ENCODE measurements at places on chromosomes 5 and 9.

DNA sequence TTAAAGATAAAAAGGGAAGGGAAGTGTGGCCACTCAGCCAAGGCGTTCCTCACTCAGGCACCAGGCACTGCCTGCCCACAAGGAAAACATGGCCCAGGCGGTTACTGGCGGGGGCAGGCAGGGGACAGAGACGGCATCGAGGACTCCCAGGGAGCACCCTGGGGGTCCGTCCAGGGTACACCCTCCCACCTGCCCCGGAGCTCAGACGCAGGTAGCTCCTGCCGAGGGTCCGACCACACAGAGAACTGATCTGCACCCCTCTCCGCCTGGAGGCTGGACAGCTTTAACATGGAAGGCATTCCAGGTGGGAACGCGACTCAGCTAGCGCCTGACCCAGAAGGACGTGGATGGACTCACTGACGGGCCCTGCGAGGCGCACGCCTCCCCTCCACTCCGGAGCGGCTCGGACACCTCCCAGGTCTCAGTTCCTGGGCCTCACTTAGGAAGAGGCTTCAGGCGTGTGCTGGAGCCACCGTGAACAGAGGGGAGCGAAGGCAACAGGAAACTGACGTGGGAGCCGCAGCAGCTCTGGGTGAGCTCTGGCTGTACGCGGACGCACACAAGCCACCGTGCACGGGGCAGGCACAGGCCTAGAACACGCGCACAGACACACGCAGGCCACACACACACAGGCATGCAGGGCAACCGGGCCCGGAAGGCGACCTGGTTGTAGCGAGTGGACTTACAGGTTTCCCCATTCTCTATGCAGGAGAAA, 47.5 kb downstream of the NKD2 start:
- DNase-seq: no peak

GRCh38 chr9:135582966-135583687, 21.6 kb downstream of the PAEP start:
- no peak for DNase-seq

DNA sequence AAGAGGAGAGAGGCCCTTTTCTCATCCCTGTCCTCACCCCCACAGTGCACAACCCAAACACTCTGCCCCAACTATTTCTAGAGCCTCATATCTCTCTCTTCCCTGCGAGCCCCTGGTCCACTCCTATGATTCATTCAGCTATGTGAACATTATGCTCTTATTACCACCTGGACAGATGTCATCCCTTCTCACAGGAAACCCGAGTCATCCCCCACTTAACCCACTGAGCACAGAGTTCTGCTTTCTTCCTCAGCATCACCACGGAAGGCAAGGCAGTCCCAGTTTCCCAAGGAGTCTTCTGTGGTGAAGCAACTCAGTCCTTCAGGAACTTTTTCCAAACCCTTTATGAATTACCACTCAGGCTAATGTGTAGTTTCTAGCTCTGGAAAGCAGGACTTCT, 1.3 kb downstream of the DNAI1 start:
- no peak for DNase-seq

GRCh38 chr5:15283076-15283475, 216.9 kb upstream of the FBXL7 start:
- no peak for DNase-seq

- DNase-seq: no peak
Measured at GRCh38 chr5:37478121-37478894, 99.2 kb downstream of the WDR70 start.

DNA sequence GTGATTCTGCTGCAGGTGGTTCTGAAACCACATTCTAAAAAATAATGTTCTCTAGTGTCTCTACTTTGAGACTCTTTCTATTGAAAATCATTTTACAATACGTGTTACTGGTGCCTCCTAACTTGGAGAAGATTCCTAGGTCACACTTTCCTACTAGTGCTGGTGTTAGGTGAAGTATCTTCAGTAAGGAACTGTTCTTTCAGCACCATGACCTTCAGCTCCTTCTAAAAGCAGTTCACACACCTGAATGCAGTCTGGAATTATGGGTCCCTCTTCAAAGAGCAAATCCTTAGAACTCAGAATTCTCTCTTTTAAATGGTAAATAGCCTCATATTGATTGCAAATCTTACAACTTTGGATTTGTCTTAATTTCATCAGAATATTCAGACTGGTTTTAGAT, 10.6 kb upstream of the DPYSL3 start:
- no peak for DNase-seq

DNA sequence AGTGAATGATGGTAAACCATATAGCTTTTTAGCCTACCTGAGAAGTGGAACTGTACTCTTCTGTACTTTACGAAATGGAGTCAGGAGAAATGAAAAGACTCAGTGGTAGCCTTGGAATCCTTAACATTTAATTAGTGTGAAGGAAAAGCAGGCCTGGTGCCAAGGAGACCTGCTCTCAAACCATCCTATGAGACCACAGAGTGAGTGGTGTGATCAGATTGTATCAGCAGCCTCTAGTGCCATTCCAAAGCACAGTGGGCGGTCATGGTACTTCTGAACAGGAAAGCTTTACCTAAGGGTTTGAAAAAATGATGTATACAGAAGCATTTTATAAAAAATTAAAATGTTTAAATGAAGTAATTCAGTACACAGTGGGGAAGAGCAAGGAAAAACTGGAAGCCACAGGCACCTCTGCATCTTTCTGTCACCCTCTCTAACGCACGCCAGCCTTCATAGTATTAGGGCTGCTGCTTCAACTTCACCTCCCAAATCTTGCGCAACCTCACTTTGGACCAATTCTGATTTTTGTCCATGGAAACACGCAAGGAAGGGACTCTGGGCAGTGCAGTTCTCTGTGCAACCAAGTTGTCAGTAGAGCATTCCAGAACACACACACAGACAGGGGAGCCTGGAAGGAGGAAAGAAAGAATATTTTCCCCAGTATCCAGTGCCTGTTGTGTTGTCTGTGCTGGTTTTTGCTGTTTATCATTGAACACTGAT, 203.7 kb downstream of the SH3GL2 start:
- DNase-seq: no peak

DNA sequence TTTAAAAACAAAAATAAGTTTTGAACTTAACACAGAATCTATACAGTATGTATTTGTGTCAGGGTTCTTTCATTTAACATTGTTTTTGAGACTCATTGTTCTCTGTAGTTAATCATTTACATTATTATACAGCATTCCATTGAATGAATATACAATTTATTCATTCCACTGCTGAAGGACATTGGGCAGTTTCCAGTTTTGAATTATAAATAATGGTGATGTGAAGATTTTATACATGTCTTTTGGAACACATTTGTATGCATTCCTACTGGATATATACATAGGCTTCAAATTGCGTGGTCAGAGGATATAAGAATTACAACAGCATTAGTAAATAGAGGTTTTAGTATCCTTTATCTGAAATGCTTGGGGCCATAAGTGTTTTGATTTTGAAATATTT, 72.0 kb downstream of the CEP120 start:
- no peak for DNase-seq

DNA sequence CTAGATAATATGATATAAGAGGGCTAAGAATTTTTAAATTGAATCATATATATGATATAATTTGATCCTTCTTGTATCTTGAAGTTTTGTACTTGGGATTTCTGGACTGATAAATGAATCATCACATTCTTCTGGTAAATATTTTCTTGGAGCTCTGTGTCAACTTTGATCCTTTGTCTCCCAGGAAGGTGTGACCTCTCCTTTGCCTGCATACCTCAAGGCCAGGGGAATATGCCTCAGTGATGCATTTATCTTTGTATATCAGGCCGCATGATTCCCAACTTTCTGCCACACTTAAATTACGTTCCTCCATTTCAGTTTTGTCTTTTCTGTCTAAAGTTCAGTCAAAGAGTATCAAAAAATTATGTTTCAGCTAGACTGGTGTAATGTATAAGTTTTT, 101.2 kb downstream of the NLN start:
- DNase-seq: no peak

GRCh38 chr9:136729144-136729543, 13.6 kb downstream of the LCN10 start:
- no peak for DNase-seq
